ENCODE measurements at places on chromosomes 3 and 15.

DNA sequence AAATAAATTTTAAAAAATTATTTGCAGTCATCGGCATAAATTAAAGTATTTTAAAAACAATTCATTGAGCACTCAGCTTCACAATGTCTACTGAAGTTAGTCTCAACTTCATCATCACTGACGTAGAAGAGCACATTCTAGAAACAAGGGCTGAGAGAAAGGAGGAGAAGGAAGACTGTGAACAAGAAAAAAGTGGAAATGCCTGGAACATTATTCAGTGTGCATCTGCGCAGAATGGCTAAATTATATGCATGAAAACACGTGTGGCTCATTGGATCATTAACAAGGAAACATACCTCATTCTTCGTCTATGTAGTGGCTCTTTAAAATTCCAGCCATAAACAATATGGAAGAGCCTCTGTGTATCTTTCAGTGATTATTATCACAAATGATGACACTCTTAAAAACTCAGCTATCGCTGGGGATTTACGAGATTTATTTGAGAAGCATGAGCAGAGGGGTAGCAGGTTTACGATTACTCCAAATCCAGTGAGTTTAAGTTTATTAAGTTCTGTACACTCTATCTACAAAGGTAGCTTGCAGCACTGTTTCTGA, 404.2 kb upstream of the CDIN1 start:
- no peak for DNase-seq

GRCh38 chr3:167302678-167303077, 77.4 kb downstream of the ZBBX start:
- no peak for DNase-seq

DNA sequence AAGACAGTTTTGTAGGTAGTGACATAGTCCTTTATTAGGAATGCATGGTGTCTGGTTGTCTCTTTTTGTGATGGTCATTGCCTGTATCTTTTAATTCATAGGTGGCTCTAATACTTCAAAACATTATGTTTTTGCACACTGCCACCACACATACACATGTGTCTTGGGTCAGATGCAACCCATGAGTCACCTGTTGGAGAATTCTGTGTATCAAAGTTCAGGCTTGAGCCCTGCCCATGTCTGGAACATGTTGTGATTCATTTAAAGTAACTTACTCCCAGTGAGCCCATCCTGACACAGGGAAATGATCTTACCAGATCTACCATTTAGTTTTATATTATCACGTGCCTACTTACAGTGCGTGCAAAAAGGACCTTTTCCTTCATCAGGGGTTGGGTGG, 142.7 kb downstream of the GHSR start:
- DNase-seq = no peak

DNA sequence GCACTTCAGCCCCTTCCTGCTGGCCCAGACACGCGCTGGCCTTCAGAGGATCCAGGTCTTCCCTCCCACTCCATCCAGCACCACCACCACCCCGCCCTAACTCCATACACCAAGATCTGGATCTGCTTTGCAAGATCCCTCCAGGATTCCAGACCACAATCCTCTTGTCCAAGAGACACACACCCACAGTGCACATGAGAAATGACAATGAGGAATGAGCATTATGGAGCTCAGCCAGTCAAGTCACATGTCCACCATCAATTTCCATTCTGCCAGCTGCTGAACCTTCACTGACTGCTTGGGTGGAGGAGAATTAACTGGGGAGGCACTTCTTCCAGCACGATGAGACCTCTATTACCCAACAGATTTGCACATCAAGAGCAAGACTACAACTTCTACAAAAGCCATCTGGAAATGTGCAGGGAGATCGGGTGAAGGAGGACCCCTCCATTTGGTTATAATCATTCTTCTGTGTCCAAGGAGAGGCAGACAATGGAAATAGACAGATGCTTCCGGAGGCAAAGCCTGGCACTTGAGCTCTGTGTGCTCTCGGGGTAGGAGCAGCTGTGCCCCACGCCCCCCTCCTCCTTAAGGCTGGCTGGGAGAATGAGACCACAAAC, 12.3 kb upstream of the SPATA12 start:
- DNase-seq = peak; percentile 73

DNA sequence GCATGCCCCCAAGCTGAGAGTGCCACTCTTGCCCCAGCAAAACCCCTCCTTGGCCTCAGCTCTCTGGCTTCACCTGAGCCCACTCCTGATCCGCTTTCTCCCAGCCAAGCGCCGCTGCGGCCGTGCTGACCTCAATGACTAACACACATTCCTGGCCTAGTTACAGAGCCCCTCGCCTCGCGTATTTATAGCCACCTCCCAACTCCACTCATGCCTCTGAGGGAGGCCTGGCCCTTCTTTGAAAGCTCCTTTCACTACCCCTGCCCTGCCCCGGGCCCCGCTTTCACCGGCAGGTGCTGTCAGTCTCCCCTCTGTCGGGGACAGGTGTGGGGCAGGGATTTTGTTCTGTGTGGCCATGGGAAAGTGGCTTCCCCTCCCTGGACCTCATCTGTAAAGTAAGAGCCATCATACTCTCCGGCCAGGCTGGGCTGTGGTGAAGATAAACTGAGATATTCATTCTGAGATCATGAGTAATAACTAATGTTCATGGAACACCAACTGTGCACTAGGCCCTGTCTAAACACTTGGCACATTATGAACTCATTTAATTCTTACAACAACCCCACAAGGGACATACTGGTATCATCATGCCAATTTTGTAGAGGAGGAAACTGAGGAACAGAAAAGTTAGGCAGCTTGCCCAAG, 13.2 kb upstream of the ATP2B2 start:
- DNase-seq = no peak

GRCh38 chr3:128681369-128681829, 30.8 kb upstream of the RPN1 start:
- DNase-seq = no peak

DNA sequence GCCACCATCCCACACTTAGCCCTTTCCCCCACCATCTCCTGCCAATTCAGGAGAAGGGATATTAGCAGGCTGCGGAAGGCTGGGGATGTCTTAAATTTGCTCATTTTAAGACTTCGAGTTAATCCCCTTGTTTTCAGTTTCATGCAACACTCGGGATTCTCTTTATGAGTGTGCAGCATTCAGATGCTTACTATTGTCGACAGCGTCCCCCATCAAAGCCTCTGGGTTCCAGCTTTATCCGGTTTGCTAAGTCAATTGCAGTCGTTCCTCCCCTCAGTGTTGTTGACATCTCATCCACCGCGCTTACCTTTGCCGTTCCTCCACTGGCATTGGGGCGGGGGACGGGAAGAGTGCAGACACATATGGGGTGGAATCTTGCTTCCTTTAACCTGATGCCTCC, 220.2 kb downstream of the VPS13C start:
- DNase-seq = no peak

- DNase-seq = no peak
These were observed 54.8 kb downstream of the LIPC start for GRCh38 chr15:58486564-58486963.

- peak; percentile 11 for DNase-seq
These were observed 109.9 kb upstream of the GAP43 start for GRCh38 chr3:115513416-115513800.
